ENCODE measurements at places on chromosomes 1 and 21. TPM values are rescaled to one million over a fixed set of nuclear protein-coding genes. Genes with fewer than 3 reads are reported as not detected.

- H3K4me3 ChIP-seq, result no peak overlapping the region
- H3K4me1 ChIP-seq, result peaks cover 23% of the 10 kb centered on the region
- H3K27me3 ChIP-seq, result peaks cover 7% of the 10 kb centered on the region
Measured at GRCh38 chr1:202639500-202639899, 70.8 kb downstream of the SYT2 start.

The OR2M3 gene
- total RNA-seq, result not detected

The LYPD8 gene
- total RNA-seq, result not detected

DNA sequence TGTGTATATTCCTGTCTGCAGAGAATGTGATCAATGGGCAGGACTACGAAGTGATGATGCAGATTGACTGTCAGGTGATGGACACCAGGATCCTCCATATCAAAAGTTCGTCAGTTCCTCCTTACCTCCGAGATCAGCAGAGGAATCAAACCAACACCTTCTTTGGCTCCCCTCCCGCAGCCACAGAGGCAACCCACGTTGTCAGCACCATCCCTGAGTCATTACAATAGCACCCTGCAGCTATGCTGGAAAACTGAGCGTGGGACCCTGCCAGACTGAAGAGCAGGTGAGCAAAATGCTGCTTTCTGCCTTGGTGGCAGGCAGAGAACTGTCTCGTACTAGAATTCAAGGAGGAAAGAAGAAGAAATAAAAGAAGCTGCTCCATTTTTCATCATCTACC lies 65.2 kb downstream of the OLFML2B start:
- no peak overlapping the region for H3K27ac ChIP-seq
- H3K4me1 ChIP-seq, result no peaks in the 10 kb centered on the region
- no peaks in the 10 kb centered on the region for H3K27me3 ChIP-seq
- H3K36me3 ChIP-seq, result no peaks in the 10 kb centered on the region
- H3K4me3 ChIP-seq, result no peak overlapping the region
- no peak for DNase-seq

GRCh38 chr1:98277118-98277517 lies 356.3 kb upstream of the DPYD start:
- H3K4me1 ChIP-seq, result peaks cover 25% of the 10 kb centered on the region
- DNase-seq, result no peak
- no peaks in the 10 kb centered on the region for H3K27me3 ChIP-seq
- no peak overlapping the region for H3K27ac ChIP-seq

DNA sequence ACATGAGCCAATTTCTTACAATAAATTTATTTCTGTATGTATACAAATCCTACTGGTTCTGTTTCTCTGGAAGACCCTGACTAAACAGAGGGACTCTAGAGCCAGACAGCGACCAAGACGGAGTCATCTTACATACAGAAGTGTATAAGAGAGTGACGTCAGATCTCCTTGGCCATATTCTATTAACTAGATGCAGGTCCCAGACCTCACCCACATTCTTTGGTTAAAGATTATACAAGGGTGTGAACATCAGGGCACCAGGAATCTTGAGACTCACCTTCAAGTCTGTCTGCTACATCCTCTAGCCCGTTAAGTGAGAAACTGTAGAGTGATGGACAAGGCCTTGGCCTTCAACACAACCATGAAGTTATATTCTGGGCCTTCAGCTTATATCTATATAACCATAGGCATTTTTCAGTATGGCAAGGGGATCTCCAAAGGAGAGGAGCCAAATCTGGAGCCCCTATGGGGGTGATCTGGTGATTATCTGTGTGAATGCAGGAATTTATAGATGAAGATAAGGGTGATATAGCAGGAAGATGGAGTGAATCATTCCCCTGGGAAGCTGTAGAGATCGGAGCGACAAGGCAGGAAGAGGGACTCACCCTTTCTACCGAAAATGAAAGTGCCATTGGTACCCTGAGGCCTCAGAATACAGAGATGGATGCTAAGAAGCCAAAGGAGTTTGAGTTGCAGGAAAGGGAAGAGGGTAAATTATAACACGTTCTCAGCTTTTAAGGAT lies 83.9 kb downstream of the ADAMTS1 start:
- no peaks in the 10 kb centered on the region for H3K27me3 ChIP-seq
- H3K36me3 ChIP-seq, result no peaks in the 10 kb centered on the region
- H3K27ac ChIP-seq, result no peak overlapping the region
- DNase-seq, result no peak

- no peak overlapping the region for H3K4me3 ChIP-seq
- H3K4me1 ChIP-seq, result peaks cover 4% of the 10 kb centered on the region
- peaks cover 23% of the 10 kb centered on the region for H3K36me3 ChIP-seq
- no peak for DNase-seq
- H3K27me3 ChIP-seq, result no peaks in the 10 kb centered on the region
Measured at GRCh38 chr1:12407050-12407961, 177.5 kb downstream of the VPS13D start.

- no peak overlapping the region for H3K27ac ChIP-seq
- H3K36me3 ChIP-seq, result no peaks in the 10 kb centered on the region
- H3K4me1 ChIP-seq, result peaks cover 7% of the 10 kb centered on the region
Measured at GRCh38 chr1:9840176-9840575, 16.4 kb upstream of the CLSTN1 start.

The ARHGEF10L gene
- total RNA-seq, result 10.6 TPM

DNA sequence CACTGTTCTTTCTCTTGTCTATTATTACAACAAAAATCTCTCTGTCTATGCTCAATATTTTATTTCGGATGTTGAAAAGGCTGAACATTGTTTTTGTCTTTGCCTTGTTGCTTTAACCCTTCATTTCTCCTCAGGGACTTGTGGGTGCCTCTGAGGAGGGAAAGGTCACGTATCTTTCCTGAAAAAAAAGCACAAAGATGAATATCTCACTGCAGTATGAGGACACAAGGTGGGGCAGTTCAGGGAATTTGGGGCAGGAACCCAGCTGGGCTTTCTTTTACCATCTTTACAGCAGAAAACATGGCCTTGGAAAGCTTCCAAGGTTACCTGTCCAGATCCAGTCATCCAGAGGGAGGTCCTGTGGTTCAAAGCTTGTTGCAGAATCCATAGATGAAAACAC lies 99.1 kb upstream of the LPGAT1 start:
- DNase-seq, result no peak
- peaks cover 11% of the 10 kb centered on the region for H3K4me1 ChIP-seq
- H3K27ac ChIP-seq, result no peak overlapping the region
- H3K27me3 ChIP-seq, result no peaks in the 10 kb centered on the region
- H3K36me3 ChIP-seq, result no peaks in the 10 kb centered on the region

DNA sequence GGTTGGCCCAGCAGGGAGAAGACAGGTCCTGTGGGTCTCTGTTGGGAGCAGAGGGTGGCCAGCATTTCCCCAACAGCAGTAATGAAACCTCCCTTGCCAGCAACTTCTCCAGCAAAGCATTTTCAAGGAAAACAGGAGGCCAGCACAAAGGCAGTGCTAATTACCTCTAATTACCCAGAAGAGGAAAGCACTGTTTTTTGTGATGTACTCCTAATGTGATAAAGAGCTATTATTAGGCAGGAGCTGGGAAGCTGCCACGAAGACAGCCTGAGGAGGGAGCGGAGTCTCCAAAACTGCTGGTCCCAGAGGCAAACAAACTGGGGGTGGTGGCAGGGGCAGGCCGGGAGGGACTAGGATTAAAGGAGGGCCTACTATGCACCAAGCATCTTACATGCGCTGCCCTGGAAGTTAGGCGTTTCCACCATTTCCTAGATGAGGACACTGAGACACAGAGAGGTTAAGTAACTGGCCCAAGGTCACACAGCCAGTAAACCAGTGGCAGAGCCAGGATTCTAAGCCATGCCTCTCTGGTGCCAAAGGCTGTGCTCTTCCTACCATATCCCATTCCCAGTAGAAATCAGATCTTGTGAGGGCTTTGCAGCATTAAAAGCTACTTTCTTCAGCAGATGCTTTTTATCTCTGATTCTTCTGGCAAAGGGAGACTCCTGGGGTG lies 24.5 kb downstream of the HTR6 start:
- H3K27me3 ChIP-seq, result no peaks in the 10 kb centered on the region
- no peak overlapping the region for H3K4me3 ChIP-seq
- H3K36me3 ChIP-seq, result no peaks in the 10 kb centered on the region
- DNase-seq, result no peak
- H3K4me1 ChIP-seq, result no peaks in the 10 kb centered on the region

DNA sequence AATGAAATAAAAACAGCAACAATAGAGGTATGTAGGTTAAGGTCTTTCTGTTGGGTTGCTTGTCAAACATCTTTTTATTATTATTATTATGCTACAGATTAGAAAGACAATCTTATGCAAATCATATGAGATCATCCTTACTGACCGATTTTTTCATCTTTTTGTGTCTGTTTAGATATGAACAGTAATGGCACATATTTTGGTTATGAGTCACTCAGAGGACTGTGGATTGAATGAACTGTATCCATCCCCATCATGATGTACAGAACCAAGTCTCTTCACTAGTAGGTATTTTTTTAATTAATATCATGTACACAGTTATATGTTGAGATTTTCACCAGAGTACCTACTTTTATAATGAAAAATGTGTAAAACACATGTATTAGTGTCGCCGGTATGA lies 159.1 kb downstream of the CHRM3 start:
- H3K4me1 ChIP-seq, result no peaks in the 10 kb centered on the region
- DNase-seq, result no peak
- H3K4me3 ChIP-seq, result no peak overlapping the region
- H3K27ac ChIP-seq, result no peak overlapping the region
- no peaks in the 10 kb centered on the region for H3K36me3 ChIP-seq

DNA sequence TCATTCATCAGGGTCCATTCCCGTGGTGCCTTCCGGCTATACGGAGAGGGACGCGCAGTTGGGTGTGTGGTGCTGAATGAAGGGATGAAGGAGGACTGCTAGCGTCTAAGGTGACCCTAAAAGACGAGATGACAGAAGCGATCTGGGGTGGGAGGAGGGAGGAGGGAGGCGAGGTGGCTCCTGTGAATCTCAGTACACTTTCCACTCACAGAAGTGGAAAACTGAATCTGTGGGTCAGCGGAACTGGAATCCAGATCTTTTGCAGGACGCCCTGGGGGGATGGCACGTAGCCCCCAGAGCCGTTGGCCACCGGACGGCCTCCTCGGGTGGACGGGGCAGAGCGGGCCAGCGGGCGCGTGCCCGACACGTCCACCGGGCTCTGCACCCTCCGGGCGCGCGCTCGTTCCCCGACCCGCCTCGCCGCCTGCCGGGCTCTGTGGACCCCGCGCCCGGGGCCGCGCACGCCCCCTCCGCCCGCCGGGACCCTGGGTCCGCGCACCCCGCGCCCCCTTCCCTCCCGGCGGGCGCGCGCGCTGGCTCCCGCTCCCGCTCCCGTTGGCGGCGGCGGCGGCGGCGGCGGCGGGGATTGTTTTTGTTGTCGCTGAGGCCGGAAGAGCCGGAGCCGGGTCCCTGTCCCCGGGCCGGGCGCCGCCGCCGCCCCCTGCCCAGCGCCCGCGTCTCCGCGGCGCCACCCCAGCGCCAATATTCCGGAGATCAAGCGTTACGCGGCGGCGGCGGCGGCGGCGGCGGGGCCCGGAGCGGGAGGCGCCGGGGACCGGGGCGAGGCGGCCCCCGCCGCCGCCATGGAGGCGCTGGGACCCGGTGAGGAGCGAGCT lies at the start of gene AGO4:
Gene AGO4 (plus strand): TSS at position 403 of the 836 bp plus-strand sequence. CDS start 401 bp downstream, at position 804.
- peak within 1 kb of the TSS; percentile 87 for H3K4me3 ChIP-seq
- no peak within 1 kb of the TSS for H3K27ac ChIP-seq
- H3K27me3 ChIP-seq, result no peaks in the 10 kb centered on the region
- DNase-seq, result peak; percentile 82

GRCh38 chr1:59414406-59415133 lies 117.7 kb downstream of the FGGY start:
- no peak overlapping the region for H3K4me3 ChIP-seq
- no peaks in the 10 kb centered on the region for H3K36me3 ChIP-seq
- no peaks in the 10 kb centered on the region for H3K4me1 ChIP-seq
- no peaks in the 10 kb centered on the region for H3K27me3 ChIP-seq

GRCh38 chr1:192862271-192862670 lies 53.4 kb downstream of the RGS2 start:
- no peaks in the 10 kb centered on the region for H3K27me3 ChIP-seq
- H3K4me3 ChIP-seq, result no peak overlapping the region
- no peaks in the 10 kb centered on the region for H3K4me1 ChIP-seq
- H3K27ac ChIP-seq, result no peak overlapping the region

DNA sequence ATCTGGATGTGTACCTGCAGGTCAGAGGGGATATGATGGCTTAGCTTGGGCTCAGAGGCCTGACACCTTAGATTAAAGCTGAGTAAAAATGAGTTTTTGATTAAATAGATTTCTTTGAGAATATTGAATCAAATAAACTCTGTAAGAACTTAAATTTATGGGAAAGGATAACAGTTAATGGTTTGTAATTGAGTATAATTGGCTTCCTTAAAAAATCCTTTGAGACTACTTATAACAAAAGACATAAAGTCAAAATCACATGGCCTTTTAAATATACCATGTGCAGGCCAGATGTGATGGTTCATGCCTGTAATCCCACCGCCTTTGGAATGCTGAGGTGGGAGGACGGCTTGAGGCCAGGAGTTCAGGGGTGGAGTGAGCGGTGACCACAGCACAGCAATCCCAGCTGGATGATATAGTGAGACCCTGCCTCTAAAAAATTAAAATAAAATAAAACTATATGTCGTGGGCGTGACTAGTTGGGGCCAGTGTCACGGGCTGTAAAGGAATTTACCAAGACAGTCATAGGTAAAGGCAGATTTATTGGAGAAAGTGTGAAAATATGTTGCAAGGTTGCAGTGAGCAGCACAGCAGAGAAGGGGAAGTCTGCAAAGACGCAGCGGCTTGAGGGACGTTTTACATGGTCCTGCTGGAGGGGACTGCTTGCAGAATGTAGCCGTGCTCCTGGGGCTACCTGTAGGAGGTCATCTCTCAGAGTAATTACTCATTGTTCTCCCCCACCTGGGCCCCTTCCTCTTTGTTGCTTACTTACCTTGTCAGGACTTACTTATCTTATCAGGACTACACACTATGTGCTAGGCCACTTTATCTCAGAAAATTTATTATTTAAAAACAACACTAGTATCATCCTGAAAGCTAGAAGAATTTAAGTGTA lies 122.3 kb downstream of the ZMYM4 start:
- peak overlapping the region; percentile 57 for H3K4me3 ChIP-seq
- peak overlapping the region; percentile 69 for H3K27ac ChIP-seq
- no peaks in the 10 kb centered on the region for H3K27me3 ChIP-seq
- peaks cover 9% of the 10 kb centered on the region for H3K4me1 ChIP-seq
- DNase-seq, result peak; percentile 92

GRCh38 chr1:59173721-59174120 lies 123.2 kb upstream of the FGGY start:
- no peaks in the 10 kb centered on the region for H3K4me1 ChIP-seq
- no peaks in the 10 kb centered on the region for H3K27me3 ChIP-seq
- no peaks in the 10 kb centered on the region for H3K36me3 ChIP-seq
- no peak overlapping the region for H3K27ac ChIP-seq
- no peak overlapping the region for H3K4me3 ChIP-seq

DNA sequence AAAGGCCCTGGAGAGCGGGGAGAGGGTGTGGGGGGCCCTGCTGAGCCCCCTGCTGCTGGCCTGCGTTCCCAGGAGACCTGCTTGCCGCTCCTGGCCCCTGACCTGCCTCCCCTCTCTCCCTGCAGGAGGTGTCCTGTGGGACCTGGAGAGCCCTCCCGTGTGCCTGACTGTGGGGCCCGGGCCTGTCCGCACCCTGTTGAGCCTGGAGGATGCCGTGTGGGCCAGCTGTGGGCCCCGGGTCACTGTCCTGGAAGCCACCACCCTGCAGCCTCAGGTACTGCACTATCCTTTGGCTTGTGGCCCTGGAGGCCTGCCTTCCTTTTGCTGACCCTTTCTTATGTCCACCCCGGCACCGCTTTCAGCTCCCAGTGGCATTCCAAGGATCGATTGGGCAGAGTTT lies 90.8 kb upstream of the ACTL8 start:
- H3K36me3 ChIP-seq, result no peaks in the 10 kb centered on the region
- no peak overlapping the region for H3K4me3 ChIP-seq
- no peaks in the 10 kb centered on the region for H3K4me1 ChIP-seq
- DNase-seq, result no peak
- no peak overlapping the region for H3K27ac ChIP-seq

GRCh38 chr1:58568271-58568860 lies 8.7 kb downstream of the TACSTD2 start:
- no peaks in the 10 kb centered on the region for H3K36me3 ChIP-seq
- no peak overlapping the region for H3K4me3 ChIP-seq
- H3K27ac ChIP-seq, result no peak overlapping the region
- H3K27me3 ChIP-seq, result no peaks in the 10 kb centered on the region
- DNase-seq, result no peak

Measured in endodermal cell (in vitro differentiated cells).